ENCODE measurements at places on chromosomes 7 and 10.

DNA sequence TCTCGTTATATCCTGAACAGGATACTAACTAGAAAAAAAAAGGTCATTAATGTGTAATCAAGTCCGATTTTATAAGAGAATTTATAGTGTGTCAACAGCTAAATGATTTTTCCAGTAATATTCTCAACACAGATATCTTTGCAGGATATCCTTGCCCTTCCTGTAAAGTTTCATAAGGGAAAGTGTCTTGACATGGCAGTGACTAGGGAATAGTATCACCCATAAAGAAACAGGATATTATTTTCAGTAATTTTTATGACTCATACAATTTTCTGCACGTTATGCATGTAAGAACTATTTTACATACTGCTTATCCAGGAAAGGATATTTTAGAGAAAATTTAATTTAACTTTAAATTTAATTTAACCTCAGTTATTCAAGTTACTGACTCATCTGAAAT is 19.5 kb upstream of the PNLIP start:
- DNase-seq, result no peak

GRCh38 chr7:140607441-140607989 is 33.1 kb downstream of the DENND2A start:
- no peak for DNase-seq

GRCh38 chr10:127182161-127182560 is 14.2 kb downstream of the INSYN2A start:
- no peak for DNase-seq

GRCh38 chr7:36487756-36488336 is 98.2 kb downstream of the ANLN start:
- peak; percentile 53 for DNase-seq

DNA sequence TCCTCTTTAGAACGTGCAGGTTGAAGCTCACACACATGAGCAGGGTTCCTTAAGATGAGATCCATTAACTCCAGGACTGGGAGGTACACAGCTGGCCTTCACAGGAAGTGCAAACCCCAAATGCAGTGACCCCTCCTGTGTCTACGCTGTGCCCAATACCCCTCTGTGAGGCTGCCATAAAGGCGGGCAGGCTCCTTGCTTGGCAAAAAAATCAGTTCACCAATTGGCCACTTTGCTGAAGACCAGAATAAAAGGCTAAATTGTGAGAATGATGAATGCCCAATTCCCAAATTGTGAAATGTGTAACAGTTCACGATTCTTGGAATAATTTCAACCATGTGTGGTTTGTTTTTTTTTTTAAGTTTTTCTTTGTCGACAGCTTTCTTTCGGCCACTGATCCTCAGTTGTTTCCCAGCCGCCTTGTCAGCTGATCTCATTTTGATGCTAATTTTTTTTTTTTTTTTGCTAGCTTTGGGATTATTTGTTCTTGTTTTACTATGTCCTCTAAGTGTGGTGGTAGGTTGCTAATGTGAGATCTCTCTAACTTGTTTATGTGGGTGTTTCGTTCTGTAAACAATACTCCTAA is 101.9 kb upstream of the PRSS58 start:
- no peak for DNase-seq

- DNase-seq, result no peak
Measured at GRCh38 chr7:17984288-17984687, 43.4 kb downstream of the PRPS1L1 start.

DNA sequence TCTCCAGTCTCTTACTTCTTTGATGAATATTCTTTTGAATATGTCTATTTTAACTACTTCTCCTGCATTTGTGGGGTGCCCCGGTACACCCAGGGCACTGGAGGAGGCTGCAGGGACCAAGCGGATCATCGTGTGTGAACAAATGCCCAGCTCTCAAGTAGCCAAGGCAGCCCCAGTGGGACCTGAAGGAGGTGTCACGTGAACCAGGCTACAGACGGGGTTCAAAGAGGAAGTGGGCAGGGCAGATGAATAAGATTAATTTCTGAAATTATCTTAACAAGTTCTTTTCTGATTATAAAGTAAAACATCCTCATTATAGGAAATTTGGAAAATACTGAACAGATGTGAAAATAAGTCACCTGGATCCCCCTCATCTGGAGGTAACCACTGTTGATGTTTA is 78.4 kb upstream of the DUSP5 start:
- no peak for DNase-seq

DNA sequence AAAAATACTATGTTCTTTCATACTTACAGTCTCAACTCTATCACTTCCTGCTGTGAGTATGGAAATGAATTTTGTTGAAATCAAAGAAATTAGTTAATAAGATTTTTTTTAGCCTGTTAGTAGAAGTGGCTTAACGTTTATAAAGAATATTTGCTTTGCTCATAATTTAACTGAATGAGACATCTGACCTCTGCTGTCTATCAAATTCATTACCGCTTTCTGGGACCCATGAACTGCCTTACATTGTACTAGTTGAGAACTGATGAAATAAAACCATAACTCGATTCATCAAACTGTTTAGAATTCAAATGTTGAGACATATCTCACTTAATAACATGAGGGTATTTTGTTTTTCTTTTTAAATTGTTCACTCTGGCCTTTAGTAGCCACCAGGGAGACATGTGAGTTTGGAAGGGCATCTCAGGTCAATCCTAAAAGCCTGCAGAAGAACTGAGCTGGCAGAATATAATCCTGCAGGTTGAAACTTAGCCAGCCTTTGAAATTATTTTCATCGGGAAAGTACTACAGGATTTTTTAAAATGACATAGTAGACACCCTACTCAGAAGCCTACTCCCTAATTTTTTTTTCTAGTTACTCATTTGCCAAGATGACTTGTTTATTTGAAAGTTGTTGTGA is 78.7 kb downstream of the KIAA1217 start:
- no peak for DNase-seq

DNA sequence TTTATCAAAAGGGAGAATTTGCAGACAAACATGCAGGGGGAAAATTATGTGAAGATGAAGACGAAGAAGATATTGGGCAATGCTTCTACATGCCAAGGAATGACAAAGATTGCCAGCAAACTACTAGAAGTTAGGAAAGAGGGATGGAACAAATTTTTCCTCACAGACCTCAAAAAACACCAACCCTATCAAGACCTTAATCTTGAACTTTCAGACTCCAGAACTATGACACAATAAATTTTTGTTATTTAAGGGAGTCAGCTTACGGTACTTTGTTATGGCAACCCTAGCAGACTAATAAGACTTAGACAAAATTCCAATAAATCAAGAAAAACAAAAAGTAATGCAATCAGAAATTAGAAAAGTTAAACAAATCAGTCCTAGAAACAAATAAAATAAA is 280.0 kb upstream of the GNAI1 start:
- DNase-seq, result no peak

GRCh38 chr7:139232377-139232717 is 1.3 kb downstream of the UBN2 start:
- no peak for DNase-seq

DNA sequence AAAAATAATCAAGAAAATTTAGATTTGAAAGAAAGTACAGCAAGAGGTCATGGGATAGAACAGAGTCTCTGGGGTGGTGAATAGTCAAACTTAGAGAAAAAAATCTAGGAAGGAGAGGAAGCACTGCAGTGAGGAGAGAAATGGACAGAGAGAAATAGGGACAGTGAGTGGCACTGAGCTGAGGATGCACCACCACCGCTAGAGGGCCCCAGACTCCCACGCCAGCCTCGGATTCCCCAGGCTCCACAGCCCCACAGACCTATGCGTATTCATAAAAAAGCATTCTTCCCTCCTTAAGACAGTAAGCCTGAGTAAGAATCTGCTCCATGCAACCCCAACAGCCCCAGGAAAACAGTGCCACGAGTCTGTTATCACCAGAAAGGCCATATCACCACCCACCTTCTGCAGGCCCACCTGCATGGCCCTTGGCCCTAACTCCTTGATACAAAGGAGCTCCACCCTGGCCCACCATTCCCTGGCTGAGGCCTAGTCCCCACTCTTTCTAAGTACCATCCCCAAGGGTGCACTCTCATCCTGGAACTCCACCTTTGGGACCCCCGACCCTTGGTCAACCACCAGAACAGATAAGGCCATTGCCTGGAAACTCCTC is 91.0 kb downstream of the ALOX5 start:
- DNase-seq, result peak; percentile 18
